ENCODE measurements at places on chromosomes 3 and 15.

DNA sequence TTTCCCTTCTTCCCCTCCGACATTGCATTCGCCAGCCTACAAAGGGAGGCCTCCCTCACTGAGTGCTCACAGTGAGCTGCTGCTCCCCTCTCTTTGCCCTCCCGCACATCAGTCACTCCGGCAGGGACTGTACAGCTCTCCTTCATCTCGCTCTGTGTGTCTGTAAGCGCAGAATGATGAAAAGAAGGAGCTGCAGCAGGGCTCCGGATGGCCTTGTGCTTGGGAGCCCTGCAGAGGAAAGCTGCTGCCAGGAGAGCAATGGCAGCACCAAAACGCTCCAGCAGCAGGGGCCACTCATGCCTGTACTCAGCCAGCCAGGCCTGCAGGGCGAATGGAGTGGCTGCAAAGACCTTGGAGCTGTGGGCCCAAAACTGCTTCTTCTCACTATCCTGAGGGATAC, 107.0 kb upstream of the NSMCE3 start:
- no peak for DNase-seq

- DNase-seq, result no peak
Measured at GRCh38 chr3:4322635-4323034, 19.5 kb downstream of the SETMAR start.

DNA sequence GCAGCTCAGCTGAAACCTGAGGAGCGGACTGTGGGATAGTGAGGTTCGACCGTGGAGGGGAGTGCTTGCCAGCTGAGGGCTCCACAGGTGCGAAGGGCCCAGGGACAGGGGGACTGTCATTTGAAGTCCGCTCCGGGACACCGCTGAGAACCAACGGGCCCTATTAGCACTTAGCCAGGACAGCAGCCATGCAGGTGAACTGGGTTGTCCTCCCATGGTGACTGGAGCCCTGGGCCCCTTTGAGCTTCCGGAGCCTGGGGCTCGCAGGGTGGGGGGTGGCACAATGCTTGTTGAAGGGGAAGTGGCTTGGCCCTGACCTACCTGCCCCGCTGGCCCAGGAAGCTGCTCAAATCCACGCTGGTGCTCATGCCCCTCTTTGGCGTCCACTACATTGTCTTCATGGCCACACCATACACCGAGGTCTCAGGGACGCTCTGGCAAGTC, 24.7 kb downstream of the PTH1R start:
- DNase-seq, result no peak

DNA sequence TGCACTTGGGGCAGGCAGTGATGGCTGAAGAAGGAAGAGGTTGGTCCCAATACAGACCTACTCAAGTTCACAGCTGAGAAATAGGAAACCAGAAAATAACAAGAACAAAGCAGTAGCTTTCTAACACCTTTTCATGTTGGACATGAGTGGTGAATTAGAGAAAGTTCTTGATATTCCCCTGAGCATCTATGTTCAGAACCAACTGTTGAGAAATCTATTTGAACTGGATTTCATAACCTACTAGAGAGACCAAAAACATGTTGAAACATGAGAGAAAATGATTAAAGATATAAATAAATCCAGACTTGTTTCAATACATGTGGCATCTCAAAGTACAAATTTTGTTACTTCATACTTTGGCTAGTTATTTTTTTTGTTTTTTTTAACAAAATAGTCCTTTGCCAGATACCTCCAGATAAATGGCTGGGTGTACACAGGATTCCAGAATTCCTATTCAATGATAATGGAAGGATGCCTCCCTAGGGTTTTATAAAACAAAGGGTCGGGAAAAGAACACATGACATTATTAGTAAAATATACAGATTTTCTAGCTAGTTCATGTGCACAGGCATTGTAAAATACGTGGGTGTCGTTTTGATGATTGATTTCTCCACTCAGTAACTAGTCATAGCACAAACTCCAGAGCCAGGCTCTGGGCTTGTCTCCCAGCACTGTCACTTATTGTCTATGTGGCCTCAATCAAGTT, 34.4 kb upstream of the TNFSF10 start:
- peak; percentile 32 for DNase-seq

- DNase-seq, result no peak
Measured at GRCh38 chr3:183800243-183800863, 25.0 kb downstream of the MAP6D1 start.

DNA sequence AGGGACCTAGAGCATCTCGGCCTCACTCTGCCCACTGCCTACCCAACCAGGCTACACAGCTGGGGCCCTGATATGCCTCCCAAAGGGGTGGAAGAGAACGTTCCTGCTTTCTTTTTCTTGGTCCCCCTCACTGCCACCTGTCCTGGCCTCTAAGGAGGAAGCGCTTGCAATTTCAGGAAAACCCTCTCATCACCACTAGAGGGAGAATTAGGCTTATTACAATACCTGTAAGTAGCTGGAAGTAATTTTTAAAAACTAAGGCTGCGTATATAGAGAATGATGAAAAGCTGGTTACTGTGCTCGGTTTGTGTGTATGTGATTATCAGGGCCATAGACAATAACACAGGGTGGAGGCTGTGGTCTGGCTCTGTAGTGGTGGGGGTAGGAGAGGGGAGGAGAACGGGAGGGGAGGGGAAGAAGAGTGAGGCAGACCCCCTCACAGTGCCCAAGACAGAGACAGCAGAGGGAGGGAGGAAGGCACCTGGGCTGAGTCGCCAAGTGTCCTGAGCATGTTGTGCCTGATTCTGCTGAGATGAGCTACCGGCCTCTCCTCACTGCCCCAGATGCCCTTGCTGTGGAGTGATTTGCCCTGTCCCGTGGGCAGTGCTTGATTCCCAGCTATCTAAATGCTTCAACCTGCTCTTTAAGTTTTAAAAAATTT, 3.3 kb downstream of the GABRG3 start:
- DNase-seq, result no peak

- no peak for DNase-seq
Measured at GRCh38 chr3:34263101-34263621, 464.7 kb downstream of the PDCD6IP start.

GRCh38 chr15:58423831-58424608, 7.8 kb upstream of the LIPC start:
- DNase-seq, result peak; percentile 46

DNA sequence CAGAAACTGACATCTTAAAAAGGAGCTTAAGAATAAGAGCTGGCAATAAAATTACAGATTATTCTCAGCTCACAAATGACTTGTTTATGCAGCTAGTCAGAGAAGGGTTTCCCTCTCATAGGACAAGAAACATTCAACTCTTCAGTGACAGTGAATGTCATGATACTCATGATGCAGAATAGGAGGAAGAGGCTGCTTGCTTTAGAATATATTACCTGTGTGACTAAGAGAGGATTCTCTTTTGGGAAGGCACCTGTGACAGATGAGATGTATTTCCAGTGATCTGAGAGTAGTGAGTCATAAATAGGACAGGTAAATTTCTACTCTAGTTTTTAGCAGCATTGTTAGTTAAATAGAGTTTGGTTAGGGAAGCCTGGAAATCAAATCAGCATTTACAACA, 39.9 kb downstream of the RASA2 start:
- DNase-seq, result no peak

DNA sequence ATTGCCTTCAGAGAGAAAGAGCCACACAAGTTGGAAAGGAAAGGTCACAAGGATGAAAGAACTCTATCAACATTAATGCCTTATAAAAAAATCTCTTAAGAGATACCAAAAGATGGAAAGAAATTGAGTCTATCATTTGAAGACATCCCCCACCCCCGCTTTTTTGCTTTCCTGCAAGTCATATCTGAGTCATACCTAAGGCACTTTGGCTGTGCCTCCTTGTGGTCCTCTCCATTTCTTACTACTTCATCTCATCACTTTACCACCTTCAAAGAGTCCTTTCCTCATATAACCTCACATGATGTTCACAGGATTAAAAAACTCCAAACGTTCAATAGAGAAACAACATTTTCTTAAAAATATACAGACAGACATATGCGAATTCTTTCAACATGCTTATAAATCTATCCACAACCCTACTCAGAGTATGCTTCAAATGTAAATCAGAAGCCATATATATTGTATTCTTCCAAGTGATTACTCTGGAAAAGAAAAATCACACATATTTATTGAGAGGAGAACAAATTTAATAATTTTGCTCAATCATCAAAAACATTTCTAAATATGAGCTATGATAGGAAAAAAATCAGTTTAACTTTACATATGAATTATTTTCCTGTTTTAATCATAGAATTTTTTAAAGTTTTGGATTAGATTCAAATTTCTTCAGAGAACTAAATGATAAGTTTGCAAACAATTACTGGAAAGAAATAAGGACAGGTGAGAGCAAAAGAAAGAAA, 1003.9 kb upstream of the CFAP20DC start:
- DNase-seq, result no peak

GRCh38 chr3:124438813-124439212, 291.4 kb upstream of the UMPS start:
- no peak for DNase-seq

GRCh38 chr15:68589783-68590710, 11.3 kb downstream of the CORO2B start:
- DNase-seq, result no peak

- no peak for DNase-seq
Measured at GRCh38 chr3:33473813-33474212, 33.6 kb upstream of the UBP1 start.

DNA sequence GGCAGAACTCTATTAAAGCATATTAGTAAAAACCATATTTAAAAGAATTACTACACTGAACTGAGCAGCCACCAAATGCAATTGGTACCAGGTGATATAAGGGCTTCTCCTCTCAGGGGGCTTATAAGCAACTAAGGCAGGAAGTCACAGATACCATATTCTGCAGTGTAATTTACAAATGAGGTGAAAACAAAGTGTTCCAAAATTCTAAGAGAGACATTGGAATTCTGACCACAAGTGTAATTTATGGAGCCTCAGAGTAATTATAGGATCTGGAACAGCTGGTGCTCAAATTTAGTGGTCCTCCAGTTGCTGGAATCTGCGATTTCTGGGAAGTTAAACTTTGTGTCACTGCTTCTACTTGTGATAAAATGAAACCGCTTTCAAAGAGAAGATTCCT, 3.1 kb upstream of the NR1I2 start:
- DNase-seq, result no peak

- no peak for DNase-seq
Measured at GRCh38 chr3:102189956-102190723, 244.7 kb upstream of the ZPLD1 start.

- peak; percentile 89 for DNase-seq
Measured at GRCh38 chr3:147943265-147943945, 534.2 kb downstream of the ZIC1 start.

DNA sequence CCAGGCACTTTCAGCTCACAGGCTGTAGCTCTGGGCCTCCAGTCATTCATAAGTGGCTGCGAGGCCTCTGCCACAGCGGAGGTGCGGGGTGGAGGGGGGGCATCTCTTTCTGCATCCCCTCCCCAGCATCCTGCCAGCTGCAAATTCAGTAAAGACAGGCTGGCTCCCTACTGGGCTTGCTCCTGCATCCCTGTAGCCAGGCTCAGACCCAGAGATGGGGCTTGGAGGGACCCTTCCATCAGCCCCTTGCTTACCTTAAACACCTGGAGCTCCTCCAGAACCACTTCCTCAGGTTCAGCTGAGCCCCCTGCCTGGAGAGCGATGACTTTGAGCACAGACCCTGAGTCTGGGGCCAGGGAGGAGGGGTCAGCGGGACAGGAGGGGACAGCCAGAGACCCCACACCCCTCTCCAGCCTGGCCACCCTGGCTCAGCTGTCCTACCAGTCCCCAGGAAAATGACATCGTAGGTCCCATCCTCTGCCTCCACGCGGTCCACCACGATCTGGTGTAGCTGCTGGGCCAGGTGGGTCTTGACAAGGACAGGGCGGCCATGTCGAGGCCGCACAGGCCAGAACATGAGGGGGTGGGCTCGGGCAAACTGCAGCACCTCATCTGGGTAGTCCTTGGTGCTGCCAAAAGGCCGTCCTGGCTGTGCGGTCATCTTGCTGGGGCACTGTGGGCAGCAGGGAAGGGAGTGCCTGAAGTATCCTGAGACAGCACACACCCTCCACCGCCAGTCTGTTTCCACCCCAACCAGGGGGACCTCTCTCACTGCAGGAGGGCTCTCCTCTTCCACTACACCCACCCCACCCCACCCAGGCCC, 5.3 kb downstream of the SEMA3G start:
- no peak for DNase-seq

- no peak for DNase-seq
Measured at GRCh38 chr3:167100200-167100599, 279.9 kb downstream of the ZBBX start.

DNA sequence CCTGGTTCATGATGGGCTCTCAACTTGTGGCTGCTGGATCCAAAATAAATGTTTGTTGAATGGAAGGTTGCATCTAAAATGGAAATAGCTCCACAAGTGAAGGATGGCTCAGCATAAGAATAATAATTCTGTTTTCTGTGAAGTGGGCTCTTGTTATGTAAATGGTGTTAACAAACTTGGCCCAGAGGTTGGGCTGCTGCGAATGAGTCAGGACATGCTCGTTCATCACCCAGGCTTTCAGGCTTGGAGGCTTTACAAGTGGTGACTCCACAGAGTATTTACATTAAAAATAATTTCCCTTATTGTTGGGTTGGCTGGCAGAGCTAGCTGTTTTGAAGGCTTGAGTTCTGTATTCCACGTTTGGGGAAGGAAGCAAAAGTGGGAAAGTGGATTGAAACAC, 60.5 kb downstream of the ITGB5 start:
- DNase-seq, result peak; percentile 57

GRCh38 chr15:82066455-82066854, 20.6 kb upstream of the MEX3B start:
- no peak for DNase-seq

DNA sequence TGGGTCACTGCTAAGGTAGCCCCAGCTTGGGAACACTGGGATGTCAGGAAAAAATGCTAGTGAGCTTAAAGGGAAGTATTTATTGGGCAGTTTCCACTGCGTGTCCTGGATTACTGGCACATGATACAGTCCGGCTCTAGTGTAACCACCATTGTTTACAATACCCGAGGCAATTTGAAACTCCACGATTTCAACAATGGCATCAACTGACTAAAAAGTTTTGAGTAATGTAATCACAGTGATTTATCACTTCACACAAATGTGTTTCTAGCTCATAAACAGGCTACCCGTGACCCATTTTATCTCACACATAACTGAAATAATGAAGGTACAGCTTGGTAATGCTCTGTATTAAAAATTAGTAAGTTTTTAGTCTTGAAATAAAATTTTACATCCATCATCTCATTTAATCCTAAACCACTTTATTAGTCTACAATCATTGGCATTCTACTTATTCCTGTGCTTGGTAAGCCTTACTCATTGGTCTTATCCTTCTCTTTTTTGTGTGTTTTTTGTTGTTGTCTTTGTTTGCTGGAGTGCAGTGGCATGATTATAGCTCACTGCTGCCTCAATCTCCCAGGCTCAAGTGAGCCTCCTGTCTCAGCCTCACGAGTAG, 7.6 kb downstream of the ZMAT3 start:
- DNase-seq, result no peak

- no peak for DNase-seq
Measured at GRCh38 chr3:25273582-25274171, 154.4 kb upstream of the RARB start.

GRCh38 chr3:8579096-8579495, 65.5 kb downstream of the SSUH2 start:
- DNase-seq, result no peak

DNA sequence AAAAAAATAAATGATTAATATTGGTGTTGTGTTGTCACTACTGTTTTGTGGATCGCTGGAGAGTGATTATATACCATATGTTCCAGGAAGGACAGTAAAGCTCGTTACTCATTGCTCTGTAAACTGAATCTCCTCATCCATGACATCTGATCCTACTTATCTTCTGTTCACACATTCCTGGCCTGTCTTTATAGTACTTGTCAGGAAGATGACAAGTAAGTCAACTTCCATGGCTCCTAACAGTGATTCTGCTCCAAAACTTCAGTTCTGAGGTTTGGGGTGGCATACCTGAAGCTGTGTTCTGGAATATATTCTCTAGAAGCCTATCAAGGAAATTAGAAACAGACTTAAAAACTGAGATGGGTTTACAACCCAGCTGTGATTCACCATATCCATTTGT, 288.9 kb downstream of the ZBBX start:
- DNase-seq, result no peak
